ENCODE measurements at places on chromosomes 1 and 21.

DNA sequence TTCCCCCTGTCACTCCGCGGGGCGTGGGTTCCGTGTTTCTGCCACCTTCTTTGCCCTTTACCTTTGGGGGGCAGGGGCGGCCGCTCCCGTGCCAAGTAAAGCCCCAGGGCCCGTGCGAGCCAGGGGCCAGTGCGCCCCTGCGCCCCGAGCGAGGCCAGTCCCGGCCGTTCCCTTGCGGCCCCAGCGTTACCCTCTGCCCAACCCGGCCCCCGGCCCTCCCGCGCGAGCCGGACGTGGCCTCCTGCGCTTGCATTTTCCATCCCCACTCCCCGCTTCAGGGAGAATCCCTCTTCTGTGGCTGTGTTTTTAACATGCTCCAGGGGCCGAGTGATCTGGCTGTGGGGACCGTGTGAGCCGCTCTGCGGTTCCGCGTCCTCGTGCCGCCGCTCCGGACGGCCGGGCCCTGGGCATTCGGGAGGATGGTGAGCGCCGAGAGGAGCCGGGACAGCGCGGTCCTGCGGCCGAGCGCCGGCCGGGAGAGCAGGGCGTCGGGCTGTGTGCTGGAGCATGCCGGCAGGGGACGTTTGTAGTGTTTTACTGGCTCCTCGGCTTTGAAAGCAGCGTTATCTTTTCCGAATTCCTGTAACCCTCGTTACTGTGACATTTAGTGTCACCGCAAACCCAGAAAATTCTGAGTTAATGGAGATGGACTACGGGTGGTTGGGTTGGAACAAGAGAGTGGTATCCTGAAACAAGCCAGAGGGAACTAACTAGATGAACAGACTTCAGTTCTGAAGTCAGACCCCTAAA is 1.0 kb downstream of the GALNT2 start:
- DNase-seq = no peak

GRCh38 chr1:57109883-57110282 is 144.1 kb upstream of the C8B start:
- DNase-seq = no peak

GRCh38 chr1:199301472-199302217 is 662.8 kb downstream of the PTPRC start:
- no peak for DNase-seq

DNA sequence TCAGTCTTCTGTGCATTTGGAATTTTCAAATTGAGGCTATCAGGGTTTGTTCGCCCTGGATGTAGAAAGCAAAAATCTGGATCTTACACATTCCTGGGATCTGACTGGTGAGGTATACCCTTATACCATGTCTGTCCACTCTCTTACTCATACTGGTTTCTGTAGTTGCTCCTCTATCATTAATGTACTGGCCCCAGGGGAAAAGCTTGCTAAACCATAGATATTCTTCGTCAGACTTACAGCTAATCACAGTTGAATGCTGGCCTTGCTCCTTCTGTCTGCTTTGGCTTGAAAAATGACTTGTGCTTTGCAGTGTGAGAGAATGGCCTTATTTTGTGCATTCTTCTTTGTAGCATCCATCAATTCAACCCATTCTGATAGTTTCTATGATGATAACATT is 30.5 kb downstream of the TBCE start:
- DNase-seq = no peak

- DNase-seq = no peak
Observed at GRCh38 chr1:35407743-35408142, 139.2 kb downstream of the ZMYM4 start.

GRCh38 chr1:35509558-35509957 is 47.6 kb downstream of the KIAA0319L start:
- DNase-seq = no peak

GRCh38 chr1:9630331-9631111 is 21.0 kb upstream of the PIK3CD start:
- DNase-seq = no peak

- no peak for DNase-seq
Observed at GRCh38 chr1:1442069-1442770, 6.7 kb downstream of the VWA1 start.

DNA sequence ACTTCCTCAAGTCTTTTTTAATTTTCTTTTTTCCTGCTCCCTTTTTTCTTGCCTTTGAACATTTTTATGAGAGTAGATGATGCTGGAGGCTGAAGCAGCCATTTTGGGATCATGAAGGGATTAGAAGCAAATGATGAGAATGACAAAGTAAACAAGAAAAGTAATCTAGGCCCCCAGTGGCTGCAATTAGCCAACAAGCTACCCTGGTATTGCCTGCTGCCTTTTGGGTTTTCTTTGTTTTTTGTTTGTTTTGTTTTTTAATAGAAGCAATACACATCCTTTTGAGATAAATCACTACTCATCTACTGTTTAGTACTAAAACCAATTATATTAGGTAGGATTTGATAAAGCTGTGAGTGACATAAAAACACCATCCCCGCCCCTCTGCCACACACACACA is 280.7 kb upstream of the ADGRL2 start:
- no peak for DNase-seq

DNA sequence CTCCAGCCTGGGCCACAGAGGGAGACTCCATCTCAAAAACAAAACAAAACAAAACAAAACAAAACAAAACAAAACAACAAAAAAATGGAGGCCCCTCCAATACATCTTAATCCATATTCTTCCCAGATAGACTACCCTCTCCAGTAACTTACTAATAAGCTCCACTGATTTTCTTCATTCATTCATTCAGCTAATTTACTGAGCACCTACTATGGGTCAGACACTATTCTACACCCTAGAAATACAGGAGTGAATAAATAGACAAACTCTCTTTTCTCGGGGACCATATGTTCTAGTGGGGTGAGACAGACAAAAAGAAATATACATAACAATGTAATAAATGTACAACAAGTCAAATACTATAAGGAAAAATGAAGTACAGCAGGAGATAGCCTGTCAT is 7.8 kb upstream of the CDC20 start:
- DNase-seq = no peak

- no peak for DNase-seq
Observed at GRCh38 chr1:167196166-167196565, 24.5 kb upstream of the POU2F1 start.

DNA sequence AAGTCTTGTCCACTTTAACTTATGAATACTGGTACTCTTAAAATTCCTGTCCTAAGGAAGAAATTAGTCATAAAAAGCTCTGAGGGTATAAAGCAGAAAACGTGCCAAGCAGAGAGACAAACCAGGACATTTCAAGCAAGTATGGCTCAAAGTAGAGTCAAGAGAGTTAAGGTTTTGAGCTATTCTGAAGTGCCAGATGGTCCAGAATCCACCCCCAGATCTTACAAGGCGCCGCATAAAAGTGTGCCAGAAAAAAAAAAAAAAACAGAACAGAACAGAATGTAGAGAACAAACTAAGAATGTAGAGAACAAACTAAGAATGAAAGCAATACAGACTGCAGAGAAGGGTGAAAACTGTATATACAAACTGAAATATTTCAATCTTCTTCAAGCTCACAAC is 12.5 kb downstream of the EPS15 start:
- no peak for DNase-seq

DNA sequence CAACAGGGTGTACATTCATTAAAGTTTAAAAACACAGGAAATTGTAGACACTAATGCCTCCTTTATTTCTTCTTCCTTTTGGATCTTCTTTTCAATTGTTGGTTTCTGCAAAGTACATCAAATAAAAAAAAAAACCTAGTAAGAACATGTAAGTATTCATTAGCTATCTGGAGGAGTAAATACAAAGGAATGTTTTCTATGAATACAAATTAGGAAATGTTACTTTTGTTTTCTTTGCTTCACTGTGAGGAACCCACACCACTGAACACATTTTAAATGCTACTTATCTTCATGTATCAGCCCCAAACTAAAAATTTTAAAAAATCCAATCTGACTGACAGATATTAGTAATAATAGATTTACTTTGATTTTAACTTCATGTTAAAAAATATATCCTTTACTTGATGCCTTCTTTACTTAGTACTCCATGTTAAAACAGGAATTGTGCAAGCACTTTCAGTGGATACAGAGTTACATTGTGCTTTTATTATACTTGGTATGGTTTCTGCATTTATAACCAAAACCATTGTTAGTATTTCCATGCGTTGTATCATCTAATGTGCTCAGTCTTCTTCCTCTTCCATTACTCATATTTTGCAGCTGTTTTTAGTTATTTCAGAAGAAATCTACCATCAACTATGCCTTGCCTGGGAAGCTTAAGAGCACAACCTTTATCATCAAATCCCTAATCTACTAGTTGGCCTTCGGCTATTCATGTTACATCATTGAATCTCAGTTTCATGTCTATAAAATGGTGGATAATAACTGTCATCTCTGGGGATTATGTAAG is 236.9 kb upstream of the DPYD start:
- DNase-seq = no peak

DNA sequence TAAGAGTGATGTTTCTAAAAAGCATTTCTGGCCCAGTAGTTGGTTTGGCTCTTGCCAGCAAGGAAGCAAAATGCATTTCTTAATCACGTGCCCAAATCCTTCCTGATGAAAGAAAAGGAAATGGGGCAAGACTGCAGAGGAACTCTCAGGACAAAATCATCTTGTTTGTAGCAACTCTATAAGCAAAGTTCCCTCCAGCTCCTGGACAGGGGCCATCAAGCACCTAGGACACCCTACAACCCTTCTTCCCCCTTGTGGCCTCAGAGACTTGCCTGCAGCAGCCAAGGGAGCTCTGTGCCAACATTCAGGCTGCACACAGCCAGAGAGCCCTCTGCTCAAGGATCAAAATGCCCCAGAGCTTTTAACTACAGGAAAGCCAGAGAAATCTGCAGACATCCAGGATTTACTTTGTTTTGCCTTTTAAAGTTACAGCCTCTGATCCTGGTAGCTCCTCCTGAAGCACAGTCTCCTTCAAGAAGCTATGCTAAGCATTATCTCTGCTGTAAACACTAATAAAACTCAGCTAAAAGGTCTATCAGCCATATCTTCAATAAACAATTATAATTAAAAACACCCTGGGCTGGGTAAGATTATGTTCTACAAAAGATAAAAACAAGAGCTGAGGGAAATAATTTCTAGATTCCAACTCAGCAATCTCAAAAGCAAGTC is 105.0 kb downstream of the KIAA0319L start:
- DNase-seq = no peak

DNA sequence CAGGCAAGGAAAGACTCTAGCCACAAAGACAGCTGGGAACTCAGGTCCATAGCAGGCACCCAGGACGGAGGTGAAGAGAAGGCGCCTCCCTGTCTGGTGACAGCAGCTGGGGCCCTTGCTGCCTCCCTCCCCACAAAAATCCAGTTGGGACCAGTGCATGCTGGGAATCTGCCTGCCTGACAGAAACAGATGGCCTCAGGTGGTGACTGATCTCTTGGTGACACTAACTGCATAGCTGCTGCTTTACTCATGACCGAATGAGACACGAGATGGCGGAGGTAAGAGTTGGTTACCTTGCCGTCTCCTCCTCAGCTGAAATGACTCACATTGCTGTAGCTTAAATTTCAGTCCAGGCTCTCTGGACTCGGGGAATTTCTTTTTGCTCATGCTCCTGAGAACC is 130.3 kb downstream of the FGGY start:
- DNase-seq = no peak

GRCh38 chr1:92940541-92940940 is 20.7 kb downstream of the DIPK1A start:
- DNase-seq = no peak

DNA sequence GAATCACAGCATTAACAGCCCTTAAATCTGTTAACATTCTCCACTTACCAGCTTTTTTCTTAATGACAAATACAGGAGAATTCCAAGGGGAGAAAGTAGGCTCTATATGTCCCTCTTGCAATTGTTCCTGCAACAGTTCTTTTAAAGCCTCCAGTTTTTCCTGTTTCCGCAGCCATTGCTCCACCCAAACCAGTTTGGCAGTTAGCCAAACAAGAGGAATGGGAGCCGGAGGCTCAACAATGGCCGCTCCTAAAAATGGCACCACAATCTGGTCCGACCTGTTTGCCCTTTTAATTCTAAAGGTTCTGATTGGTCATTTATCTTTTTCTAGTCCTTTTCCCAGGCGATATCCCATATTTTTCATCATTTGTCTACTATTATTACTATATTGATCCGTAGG is 14.0 kb upstream of the L1TD1 start:
- DNase-seq = no peak

- no peak for DNase-seq
Observed at GRCh38 chr1:223540485-223541106, 124.9 kb downstream of the CAPN8 start.

GRCh38 chr1:215895276-215895675 is 328.2 kb downstream of the KCTD3 start:
- DNase-seq = no peak

- DNase-seq = no peak
Observed at GRCh38 chr21:36511484-36512220, 31.7 kb upstream of the CLDN14 start.

- peak; percentile 5 for DNase-seq
Observed at GRCh38 chr1:55640708-55641473, 425.7 kb upstream of the USP24 start.

GRCh38 chr1:223188618-223189356 is 45.7 kb upstream of the TLR5 start:
- no peak for DNase-seq

GRCh38 chr1:206714331-206715058 is 29.8 kb downstream of the MAPKAPK2 start:
- no peak for DNase-seq

- DNase-seq = no peak
Observed at GRCh38 chr1:47569681-47570470, 132.0 kb downstream of the FOXD2 start.

DNA sequence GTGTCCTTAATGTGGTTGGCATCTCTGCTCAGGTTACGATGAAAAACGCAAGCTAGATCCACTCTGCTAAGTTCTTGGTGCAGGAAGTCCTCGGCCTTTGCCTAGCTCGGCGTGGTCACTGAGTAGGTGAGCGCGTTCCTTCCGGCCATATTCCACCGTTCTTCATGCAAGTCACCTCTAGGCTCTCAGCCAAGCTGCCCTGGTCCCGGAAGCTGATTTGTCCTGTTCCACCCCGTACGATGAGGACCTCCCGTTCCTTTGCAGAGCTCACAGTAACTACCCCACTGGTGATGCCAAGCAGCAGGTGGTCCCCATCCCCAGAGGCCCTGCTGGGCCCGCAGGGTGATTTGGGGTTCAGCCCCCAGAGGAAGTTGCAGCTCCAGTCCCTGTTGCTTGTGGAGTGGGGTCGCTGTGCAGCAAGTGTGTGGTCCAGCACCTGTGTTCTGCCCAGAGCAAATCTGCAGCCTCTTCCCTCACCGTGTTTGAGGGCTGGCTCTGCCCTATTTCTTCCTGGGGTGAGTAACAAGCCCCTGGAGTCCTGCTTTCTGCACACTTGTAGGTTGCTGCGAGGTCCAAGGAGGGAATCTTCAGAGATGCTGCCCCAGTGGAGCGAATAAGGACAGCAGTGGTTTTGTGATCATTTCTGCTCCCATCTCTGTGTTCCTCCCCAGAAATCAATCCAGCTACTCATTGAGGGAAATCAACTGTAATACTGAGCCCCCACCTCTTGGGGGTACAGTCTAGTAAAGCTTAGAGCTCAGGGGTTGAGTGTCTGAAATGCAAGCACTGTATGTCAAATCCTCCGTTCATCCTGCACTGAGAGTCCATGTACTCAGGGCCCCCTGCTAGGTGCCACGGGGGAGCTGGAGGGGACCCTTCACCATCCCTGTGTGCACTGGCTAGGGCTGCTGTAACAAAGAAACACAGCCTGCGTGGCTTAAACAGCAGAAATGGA is 2.3 kb downstream of the UMODL1 start:
- DNase-seq = no peak

GRCh38 chr1:160553778-160554177 is 25.5 kb downstream of the CD84 start:
- DNase-seq = no peak
